ENCODE measurements at places on chromosomes 5 and 9.
A peak's percentile ranks its signal among the peaks of the same experiment; 100 is the strongest.

DNA sequence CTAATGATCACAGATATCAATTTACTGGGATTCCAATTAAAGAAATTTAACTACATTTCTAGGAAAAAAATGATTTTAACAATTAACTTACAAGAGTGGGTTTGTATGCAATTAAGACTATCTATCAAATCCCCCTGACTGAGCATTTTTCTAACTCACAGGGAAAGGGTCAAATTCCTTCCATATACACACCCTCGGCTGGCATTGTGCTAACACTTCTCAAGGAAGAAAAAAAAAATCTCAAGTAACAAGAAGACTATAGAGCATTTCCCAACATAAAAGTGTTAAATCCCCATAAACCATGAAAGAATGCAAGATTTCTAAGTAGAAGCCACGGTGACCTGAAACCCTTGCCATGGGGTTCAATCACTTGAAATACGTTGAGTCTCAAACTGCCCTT, 368.8 kb downstream of the GLIS3 start:
- no peak for DNase-seq

DNA sequence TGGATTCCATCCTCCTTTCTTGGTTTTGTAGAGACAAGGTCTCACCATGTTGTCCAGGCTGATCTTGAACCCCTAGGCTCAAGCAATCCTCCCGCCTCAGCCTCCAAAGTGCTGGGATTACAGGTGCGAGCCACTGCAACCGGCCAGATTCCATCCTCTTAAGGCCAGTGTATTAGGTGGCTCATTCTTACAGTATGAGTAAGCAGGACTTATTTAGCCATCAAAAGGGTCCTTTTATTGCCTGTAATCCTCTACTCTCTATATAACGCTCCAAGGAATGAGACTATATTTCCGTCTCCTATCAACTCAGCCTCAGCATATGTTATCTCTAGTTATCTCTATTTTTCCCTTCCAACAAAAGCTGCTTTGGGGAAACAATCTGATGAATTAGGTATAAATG, 3.0 kb upstream of the ERBIN start:
- DNase-seq: no peak

DNA sequence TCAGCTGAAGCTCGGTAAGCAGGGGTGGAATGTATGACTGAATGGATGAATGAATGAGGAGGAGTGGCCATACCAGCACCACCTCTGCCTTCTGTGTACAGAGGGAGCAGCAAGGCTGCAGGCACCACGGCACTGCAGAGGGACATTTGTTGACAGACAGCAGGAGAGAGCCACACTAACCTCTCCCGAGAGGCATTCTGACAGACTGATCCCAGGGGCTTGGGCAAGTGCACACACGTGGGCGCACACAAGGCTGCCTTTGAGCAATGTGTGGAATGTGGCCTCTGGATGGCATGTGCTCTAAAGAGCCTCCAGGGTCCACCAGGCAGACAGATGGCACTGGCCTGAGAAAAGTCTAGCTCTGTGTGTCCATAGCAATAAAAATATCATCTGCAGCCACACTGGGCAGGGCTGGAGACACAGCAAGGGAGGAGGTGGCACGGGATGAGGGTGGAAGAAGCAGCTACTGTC, 111.8 kb downstream of the ACTL7B start:
- peak; percentile 61 for DNase-seq

GRCh38 chr5:149732324-149733128, 2.4 kb downstream of the PPARGC1B start:
- no peak for DNase-seq

GRCh38 chr5:33969572-33970452, 14.7 kb downstream of the SLC45A2 start:
- DNase-seq: peak; percentile 3

DNA sequence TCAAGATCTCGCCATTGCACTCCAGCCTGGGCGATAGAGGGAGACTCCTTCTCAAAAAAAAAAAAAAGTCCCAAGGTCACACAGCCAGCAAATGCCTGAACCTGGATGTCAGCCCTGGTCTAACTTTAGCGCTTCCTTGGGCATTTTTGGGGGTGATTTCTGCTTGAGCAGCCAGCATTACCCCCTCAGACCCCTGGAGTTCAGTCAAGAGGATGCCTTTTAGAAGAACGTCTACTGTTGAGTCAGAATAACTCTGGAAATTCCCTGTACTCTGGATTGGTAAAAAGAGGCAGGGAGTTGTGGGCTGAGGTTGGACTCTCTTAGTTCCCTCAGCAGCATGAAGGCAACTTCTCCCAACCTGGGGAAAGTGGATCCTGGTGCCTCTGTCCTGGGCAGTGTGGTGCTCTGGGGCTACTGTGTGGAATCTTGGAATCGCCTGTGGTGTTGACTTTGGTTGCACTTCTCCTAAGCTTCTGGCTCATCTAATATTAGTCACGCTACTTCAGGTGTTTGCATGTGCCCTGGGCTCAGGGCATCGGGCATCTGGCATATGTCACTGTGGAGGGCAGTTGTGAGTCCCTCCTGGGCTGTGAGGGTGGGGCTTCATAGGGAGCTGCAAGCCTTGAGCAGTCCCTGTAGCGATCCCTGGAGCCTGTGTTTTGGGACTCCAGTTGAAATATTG, 32.2 kb downstream of the STXBP1 start:
- no peak for DNase-seq

DNA sequence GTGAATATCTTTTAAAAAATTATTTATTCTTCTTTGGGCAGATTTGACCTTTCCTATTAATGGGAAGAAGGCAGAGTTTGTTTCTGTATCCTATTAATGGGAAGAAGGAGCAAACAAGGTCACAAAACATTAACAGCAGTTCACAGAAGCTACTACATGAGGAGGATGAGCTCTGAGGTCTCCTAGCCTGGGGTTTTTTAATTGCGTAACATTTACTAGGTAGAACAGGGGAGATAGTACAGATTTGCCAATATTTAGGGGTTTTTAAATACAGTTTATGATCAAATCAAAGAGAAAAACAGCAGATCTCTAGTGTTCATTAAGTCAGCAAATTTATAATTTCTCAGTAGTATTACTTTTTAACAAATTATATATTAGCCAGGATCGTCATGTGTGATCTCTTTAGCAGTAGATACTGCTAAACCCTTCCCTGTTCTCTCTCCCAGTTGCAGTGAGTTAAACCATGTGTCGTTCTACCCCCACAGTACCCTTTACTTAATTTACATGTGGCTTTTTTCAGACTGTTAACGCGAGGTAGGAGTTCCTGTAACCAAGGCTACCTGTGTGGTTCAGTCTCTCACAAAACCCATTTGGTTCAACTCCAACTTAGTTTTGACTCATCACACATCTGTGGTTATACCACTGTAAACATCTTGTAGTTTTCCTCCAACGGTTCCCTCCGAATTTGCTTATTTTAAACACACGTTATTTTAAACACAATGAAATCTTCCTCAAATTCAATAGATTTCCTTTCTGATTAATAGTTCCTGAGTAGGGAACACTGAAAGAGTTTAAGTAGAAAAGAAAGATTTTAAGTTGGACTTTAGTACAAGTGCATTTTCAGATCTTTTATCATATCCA, 13.3 kb downstream of the SLC25A46 start:
- no peak for DNase-seq

DNA sequence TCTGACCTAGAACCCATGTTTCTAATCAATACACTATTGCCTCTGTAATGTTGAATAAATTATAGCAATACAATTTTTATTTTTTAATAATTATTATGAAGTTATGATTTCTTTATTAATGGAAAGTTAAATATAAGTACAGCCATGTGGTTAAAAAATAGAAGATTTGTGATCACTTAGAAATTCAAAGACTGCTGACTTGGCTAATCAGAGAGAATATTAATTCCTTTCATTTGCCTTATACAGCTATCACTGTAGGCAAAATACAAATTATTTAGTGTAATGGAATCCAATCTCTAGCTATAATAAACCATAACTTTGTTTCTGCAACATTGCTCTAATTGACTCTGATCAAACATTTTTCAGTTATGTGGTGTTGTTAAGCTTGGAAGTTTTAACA, 255.0 kb upstream of the TAS2R1 start:
- DNase-seq: no peak

DNA sequence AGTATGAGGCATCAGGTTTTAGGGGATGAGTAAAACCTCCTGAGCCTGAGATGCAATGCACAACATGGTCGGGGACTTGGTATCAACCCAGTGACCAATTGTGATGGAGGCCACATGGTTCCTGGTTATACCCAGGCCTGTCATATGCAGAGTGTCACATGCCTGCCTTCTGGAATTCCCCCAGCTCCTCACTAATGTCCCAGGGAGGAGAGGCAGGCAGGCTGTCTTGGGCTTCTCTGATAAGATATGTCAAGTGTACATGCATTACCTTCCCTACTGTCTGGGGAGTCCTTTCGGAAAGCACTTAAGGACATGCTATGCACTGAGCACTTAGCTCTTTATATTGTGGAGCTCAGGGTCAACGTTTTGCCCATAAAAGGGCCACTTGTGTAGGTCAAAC, 14.2 kb upstream of the PALM2AKAP2 start:
- DNase-seq: no peak

DNA sequence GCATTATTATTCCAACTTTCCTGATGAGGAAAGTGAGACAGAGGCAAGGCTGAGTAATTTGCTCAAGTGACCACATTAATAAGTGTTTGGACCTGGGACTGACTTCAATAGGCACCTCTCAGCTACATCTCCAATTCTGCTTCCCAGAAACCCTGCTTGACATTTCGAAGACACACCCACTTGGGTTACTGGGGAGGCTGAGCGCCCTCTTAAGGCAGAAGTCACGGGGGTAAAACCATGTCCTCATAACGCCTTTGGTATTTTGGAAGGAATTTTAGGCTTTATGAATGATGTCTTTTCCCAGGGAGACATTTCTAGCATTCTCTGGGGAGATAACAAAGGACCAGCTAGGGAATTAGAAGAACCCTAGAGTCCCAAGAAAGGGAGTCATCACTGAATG, 53.3 kb downstream of the TRPC7 start:
- no peak for DNase-seq

DNA sequence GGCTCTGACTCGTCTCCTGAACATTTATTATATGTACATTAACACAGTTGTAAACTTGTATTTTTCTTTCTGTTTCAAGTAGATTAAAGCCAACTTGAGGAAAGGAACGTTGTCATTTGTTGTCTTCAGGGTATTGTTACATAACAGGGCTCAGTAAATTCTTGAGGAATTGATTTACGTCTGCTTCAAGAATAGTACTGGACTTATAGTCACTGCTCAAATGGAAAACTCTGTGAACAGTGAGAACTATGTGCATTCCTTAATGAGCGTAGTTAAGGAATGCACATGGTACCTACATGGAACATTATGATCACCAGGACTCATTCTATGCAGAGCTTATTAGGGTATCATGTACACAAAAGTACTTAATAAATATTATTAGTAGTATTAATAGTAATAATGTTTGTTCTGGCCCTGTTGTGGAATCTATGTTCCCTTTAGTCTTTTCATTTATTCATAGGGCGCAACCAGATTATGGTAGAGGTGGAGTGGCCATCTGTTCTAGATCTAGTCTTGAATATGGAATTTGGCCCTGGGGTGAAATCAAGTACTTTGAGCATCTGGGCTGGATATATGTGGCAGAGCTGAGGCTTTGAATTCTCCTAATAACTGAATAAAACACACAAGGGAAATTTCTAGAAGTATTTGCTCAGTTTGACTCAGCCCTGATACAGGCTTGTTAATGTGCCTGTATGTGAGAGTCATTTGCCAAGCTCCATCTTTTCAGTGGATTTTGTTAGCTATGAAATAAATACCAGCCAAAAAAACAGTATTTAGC, 108.6 kb upstream of the SH3GL2 start:
- DNase-seq: no peak

- no peak for DNase-seq
Measured at GRCh38 chr5:15901151-15901550, 278.4 kb downstream of the MARCHF11 start.

DNA sequence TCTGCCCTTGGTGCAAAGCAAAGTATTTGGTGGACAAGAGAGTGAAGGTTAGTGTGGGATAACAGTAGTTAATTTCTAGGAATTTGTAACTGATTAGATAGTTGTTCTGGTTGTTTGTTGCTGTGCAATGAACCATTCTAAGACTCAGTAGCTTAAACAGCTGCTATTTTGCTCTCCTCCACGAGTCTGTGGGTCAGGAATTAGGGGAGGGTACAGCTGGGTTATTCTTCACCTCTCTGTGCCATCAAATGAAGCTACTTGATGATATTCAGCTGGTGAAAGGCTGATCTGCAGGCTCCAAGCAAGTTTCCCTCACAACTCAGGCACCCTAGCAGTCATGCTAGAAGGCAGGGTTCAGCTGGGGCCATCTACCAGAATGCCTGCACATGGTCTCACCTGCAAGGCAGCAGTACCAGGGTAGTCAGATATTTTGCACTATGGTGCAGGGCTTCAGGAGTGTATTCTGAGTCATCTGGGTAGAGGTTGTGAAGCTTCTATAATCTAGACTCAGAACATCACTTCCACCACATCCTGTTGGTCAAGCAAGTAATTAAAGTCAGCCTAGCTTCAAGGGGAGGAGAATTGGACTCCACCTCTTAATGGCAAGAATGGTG, 159.5 kb upstream of the SLC28A3 start:
- DNase-seq: no peak

DNA sequence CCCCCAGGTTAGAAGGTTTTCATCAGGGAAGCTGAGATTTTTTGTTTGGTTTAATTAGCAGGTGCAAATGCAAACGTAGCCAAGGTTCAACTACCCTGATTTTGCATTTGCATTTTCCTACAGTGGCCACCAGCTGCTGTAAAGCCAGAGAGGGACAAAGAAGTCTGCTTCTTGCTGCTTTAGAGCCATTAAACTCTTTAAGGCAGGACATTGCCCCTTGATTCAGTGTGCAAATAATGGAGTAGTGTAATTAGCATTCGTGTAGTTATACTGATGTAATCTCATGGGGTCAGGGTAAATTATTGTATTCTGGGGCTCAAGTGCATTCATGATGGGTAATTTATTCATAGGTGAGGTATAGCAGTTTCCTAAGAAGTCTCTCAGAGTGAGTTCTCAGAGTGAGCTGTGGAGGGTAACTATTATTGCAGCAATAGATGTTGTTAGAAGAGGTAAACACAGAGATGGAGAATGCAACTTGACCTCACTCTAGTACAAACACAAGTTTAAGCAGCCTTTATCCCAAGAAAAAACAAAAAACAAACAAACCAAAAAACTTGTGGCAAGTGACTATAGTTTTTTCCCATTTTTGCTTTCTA, 526.5 kb downstream of the KIF4B start:
- peak; percentile 61 for DNase-seq

GRCh38 chr5:96595300-96596090, 66.7 kb upstream of the CAST start:
- DNase-seq: no peak

GRCh38 chr5:100667161-100667630, 132.0 kb downstream of the FAM174A start:
- DNase-seq: no peak

DNA sequence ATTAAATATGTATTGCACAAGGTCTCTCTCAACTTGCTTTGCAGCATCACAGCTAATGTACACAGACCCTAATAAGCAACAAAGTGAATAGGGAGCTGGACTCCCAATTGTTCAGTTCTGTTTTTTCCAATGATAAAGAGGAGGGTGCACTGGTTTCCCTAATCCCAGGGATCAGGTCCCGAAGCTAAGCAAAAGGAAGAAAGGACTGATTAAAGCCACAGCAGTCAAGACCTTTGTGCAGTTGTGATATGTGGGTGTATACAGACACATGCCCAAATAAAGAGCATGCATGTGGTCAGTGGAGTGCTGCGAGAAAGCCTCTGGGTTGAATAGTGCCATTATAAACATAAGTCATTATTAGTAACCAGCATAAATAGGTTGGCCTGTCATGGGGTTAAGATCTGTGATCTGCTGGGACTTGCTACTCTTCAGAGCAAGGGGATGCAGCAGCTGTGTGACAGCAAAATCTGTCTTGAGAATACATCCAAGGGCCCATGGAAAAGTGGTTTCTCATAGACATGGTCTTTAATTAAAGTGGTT, 1863.1 kb upstream of the WWC1 start:
- DNase-seq: no peak

- DNase-seq: no peak
Measured at GRCh38 chr9:124631326-124631725, 124.1 kb upstream of the NR5A1 start.

Data from NCI-H146 (cell line).